CD4-positive, alpha-beta T cell treated with Interleukin-2 at 100 ng/mL for 4 hours (primary cell): ENCODE measurements at places on chromosomes 11 and 22.

GRCh38 chr11:64339754-64340408, at the start of gene CCDC88B:
Gene CCDC88B (plus strand): TSS chr11:64340204. CDS start chr11:64340267, 63 bp downstream.
- DNase-seq = peak; percentile 88

GRCh38 chr11:128908391-128909246, 17.5 kb downstream of the KCNJ5 start:
- no peak for DNase-seq

- no peak for DNase-seq
These were observed 123.1 kb upstream of the C11orf87 start for GRCh38 chr11:109298865-109299264.

- DNase-seq = no peak
These were observed 9.4 kb downstream of the CABP7 start for GRCh38 chr22:29729161-29729560.

DNA sequence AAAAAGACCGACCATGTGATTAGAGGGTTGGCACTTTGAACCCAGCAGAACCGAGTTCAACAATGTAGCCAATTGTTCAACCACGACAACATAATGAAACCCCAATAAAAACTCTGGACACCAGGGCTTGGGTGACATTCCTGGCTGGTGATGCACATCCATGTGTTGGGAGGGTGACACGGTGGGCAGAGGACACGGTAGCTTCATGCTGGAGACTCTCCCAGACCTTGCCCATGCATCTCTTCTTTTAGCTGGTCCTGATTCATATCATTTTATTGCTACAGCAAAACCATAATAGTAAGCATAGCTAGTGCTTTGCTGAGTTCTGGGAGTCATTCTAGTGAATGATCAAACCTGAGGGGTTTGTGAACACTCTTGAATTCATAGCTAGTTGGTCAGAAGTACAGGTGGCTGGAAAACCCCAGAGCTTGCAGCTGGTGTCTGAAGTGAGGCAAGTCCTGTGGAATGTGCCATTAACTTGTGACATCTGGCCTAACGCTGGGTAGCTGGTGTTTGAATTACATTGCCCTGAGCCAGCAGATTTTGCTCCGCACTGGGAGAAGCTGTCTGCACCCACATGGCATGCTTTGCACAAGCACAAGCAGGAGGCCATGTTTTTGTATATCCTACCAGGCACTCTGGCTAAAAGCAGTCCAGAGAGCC, 14.0 kb downstream of the RPUSD4 start:
- DNase-seq = no peak

GRCh38 chr11:17132654-17133053, 55.2 kb upstream of the RPS13 start:
- no peak for DNase-seq

DNA sequence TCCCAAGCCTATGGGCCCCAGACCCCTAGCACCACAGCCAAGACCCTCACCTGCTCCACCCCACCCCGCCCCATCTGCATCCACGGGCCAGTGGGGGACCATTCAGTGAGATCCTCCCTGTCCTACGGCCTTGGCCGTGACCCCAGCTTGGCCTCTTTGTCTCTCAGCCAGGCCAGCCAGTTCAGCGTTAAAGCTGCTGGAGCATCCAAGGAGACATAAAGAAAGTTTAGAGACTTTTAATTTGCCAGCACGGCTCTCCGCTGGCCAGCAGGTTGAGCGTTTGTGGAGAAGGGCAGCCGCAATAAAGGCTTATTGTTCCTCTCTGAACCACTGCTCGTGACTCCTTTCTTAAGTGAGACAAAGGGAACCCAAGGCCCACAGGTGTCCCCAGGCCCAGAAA, 49.3 kb upstream of the LMO1 start:
- DNase-seq = no peak

GRCh38 chr11:67416416-67417335, 1.2 kb downstream of the CARNS1 start:
- peak; percentile 89 for DNase-seq

GRCh38 chr22:50730941-50731661, 6.9 kb upstream of the ACR start:
- no peak for DNase-seq

DNA sequence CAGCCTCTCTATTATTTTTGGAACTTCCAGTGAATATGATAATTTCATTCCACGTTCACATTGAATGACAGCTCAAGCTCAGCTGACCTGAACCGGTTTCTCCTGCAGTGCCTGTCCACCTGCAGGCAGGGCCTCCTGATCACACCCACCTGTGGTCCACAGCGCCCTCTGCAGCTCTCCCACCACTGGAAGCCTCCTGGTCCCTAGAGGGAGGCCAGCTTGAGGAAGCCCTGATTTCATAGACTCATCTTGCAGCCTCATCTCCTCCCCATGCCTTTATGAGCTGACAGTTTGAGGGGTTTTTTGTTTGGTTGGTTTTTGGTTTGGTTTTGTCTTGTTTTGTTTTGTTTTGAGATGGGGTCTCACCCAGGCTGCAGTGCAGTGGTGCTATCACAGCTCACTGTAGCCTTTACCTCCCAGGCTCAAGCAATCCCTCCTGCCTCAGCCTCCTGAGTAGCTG, 29.9 kb upstream of the MALAT1 start:
- DNase-seq = peak; percentile 68

GRCh38 chr11:111729071-111729830, 36.9 kb downstream of the PPP2R1B start:
- DNase-seq = no peak

GRCh38 chr22:41842996-41843970, 10.4 kb downstream of the SREBF2 start:
- peak; percentile 56 for DNase-seq

- no peak for DNase-seq
These were observed 212.4 kb upstream of the SYN3 start for GRCh38 chr22:33270596-33270995.

GRCh38 chr11:29173660-29174062, 843.2 kb downstream of the KCNA4 start:
- no peak for DNase-seq

GRCh38 chr11:67523556-67524479, 572 bp upstream of the CABP2 start:
- no peak for DNase-seq

GRCh38 chr22:39871008-39871798, 22.4 kb downstream of the ENTHD1 start:
- DNase-seq = no peak

DNA sequence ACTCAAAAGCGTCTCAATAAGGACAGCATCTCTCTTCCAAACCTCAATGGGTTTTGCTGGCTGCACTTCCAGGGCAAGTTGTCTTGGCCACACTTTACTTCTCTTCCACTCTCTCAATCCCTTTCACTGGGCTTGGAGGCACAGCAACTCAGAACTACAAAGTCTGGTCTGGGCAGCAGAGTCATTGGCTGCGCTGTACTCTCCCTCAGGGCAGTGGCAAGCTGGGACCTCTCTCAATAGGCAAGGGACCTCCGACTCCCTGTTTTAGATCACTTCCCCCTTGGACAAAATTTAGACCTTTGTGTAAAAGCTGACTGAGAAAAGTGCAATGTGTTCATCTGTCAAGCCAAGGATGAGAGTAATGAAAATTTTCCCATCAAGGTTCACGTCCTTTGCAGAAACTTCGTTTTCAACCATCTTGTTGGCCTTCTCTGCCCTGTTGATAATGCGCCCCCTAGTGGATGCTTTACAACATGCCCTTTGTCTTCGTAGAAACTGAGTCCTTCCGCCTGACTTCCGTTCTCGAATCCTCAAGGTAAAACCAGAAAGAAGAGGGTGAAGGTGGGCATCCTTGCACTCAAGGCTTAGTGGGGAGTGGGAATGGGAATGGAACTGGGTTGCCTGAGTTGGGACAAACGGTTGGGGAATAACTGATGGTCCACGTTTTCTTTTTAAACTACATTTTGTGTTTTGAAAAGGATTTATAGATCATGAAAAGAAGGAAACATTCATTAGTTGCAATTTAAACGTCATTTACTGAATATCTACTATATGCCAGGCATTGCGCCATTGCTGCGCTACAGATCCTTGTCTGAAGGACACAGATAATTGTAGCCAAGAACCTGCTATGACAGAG, 99.1 kb downstream of the CD44 start:
- DNase-seq = peak; percentile 74

GRCh38 chr11:108431370-108431769, 36.0 kb downstream of the C11orf65 start:
- DNase-seq = no peak

GRCh38 chr11:72758304-72758689, 6.1 kb upstream of the ARAP1 start:
- DNase-seq = no peak

DNA sequence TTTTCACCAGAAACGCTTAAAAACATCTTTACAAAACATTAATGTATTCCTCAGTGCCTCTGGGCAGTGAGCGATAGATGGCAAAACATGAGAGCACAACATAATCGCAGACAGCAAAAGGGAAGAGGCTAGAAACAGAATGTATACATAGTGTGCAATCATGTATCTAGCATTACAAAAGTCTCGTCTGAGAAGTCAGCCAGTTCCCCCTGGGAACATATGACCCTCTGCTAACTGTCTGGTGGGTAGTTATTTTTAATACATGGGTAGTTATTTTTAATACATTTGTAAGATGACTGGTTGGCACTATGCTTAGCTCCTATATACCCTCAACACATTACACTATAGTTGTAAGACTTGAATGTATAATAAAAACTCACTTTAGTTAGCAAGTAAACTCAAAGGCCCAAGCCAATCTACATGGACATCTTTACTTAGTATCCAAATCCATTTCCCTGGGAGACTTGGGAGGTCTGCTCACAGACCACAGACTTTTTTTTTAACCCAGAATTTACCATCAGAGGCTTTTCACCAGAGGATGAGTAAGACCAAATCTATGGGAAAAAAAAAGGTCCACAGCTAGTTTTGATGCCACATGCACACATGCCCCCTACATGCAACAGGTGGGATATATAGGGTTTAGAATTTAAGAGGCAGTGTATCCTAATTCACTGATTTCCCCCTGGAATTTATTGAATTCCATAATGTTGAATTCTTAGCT, 71.7 kb downstream of the AMBRA1 start:
- no peak for DNase-seq

DNA sequence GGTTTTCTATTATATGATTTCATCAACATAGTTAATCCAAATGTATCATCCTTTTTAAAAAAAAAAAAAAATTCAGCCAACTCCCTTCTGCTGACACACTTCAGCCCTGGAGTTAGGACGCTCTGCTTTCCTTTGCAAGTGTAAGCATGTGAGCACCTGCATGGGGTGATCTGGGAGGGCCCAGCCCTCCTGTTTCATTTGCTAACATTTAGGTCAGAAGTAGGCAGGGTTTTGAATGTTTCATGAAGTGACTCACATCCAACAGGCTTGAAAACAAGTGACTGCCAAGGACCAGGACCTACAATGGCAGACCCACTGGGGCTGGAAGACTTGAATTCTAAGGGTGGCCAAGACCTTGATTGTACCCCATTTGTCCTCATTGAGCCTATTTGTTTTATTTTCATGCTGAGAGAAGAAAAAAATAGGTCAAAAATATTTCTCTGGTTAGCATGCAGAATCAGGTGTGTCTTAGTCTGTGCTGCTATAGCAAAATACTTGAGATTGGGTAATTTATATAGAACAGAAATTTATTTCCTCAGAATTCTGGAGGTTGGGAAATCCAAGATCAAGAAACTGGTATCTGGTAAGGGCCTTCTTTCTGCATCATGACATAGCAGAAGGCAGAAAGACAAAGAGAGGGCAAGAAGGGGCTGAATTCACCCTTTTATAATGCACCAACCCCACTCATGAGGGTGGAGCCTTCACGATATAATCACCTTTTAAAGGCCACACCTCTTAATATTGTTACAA, 137.6 kb downstream of the CD44 start:
- peak; percentile 19 for DNase-seq

- DNase-seq = no peak
These were observed 8.6 kb upstream of the PPM1F start for GRCh38 chr22:21961127-21961867.

DNA sequence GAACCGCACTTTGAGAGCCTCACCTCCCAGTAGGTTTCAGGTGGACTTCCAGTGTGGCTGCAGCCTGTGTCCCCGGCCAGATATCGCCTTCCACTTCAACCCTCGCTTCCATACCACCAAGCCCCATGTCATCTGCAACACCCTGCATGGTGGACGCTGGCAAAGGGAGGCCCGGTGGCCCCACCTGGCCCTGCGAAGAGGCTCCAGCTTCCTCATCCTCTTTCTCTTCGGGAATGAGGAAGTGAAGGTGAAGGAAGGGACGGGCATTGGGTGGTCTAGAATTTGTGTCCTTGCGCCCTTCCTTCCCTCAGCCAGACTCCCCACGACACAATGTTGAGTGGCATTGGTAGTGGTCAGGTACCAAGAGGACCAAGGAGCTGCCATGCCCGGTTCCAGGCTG, 2.9 kb downstream of the LGALS12 start:
- no peak for DNase-seq

DNA sequence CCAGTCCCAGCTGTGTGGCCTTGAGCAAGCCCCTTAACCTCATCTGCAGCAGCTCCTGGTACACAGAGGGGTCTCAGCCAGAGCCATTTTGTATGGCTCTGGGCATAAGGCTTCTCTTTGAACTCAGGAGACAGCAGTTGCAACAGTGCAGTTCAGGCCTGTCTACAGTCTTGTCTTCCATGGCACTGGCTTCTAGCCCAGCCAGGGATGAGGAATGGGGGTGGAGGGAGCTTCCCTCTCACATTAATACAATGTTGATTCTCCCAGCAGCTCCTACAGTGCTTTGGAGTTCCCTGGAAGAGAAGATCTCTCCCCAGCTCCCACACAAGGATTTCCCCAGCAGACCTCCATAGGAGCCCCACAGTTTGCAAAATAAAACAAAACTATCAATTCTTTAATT, 350.2 kb downstream of the BUD13 start:
- no peak for DNase-seq

- DNase-seq = no peak
These were observed 43.7 kb downstream of the PPP2R1B start for GRCh38 chr11:111722501-111722900.

DNA sequence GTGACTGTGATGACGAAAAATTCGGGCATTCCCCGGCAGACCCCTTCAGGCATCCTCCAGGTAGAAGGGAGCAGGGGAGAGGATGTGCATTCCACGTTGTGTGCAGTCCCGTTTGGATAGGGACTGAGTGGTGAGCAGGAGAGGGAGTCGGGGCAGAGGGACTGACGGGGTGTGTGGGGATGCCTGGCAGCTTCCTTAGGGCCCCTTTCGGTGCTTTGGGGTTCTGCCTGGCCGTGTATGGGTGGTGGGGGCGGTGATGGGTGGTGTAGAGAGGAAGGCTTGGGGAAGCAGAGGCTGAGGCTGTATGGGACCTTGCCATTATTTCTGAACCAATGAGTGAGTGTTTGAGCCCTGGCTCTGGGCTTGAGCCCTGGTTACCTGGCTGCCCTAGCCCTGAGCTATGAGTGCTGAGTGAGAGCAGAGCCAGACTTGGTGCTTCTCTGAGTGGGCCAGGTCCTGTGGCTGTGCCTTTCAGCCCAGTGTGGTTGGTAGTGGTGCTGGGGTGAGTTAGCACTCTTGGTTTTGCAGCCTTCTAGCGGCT, 914 bp downstream of the INPPL1 start:
- peak; percentile 27 for DNase-seq

GRCh38 chr22:25027043-25027906, 74.8 kb downstream of the KIAA1671 start:
- DNase-seq = no peak

GRCh38 chr11:73334384-73335203, 26.5 kb downstream of the ARHGEF17 start:
- DNase-seq = no peak

- DNase-seq = no peak
These were observed 551.9 kb upstream of the LUZP2 start for GRCh38 chr11:23944923-23945322.
